ENCODE measurements at places on chromosomes 4 and X.

- DNase-seq = no peak
These were observed 144.9 kb downstream of the C4orf33 start for GRCh38 chr4:129240816-129241215.

DNA sequence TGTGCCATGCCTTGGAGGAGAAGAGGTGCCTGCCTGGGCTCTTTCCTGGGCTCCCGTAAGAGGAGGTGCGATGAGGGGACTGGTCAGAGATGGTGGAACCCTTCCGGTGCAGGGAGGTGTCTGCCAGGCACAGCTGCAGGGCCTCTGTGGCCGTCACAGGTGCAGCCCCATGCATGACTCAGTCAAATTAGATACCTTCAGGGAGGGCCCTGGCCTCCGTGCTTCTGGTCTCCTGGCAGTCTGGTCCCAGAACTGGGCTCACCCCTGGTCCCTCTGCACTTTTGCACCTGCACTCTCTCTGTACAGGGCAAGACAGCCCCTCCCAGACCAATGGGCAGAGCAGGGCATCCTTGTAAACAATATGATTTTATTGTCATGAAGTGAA, 49.9 kb upstream of the LRPAP1 start:
- no peak for DNase-seq

GRCh38 chr4:145279122-145279960, 99.0 kb upstream of the OTUD4 start:
- DNase-seq = no peak

DNA sequence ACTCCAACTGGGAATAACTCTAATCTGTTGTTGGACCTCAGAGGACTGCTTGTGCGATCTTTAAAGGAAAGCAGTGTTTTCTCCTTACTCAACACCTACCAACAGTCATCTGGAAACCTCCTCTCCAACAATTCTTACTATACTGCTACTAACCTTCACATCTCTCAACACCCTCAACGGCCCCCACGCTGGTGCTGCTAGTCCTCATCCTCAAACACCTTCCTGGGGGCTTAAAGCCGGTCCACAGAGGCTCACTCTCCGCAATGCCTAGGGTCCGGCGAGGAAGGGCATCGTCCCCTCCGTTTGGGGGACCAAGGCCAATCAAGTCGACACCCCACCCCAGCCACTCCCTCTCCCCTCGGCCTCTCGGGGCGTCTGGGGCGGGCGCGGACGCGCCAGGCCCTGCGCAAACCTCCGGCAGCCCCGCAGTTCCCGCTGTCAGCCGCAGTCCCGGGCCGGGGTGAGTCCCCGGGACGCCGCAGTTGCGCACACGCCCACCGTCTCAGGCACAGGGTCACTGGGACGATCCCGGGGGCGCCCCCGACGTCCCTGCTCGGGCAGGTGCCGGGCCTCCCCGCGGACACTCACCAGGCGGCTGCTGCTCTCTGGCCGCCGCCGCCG, 418 bp downstream of the TAB3 start:
- DNase-seq = peak; percentile 12

GRCh38 chrX:11890836-11891514, 132.9 kb downstream of the MSL3 start:
- DNase-seq = no peak

DNA sequence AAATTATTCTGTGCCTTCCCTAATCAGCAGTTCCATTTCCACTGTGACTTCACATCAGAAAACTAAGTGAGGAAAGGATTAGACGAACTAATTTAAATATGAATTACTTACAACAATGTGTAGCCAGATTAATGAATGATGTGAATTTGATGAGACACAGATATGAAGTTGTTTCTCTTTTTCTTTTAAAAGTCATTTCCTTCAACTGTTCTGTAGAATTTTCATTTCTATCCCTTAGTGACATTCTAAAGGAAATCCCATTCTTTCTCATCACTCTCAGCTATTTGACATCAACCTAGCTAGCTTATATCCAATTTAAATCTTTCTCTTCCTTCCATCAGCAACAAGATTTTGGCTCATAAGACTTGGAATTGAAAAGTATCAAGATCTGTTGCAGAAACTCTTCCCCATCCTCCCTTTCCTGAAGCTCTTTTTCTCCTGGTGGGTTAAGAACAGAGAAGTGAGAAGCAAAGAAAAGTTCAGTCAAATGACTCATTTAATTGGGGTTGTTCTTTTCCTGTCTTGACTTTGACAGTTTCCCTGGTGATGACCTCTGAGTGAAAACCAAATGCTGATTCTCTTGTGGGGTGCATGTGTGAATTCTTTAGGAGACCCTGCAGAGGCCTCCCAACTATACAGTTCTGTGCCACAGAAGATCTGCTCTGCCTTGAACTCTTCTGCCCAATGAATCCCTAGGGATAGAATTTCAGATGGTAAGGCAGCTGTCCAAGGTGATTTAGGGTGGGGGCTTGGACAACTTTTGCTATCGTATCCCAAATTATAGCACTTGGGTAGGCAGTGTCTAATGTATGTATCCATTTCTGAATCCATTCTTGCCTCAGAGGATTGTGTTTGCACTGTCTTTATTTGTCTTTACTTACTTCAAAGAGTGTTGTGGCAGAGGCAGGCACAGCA, 232.5 kb upstream of the GPRIN3 start:
- DNase-seq = no peak
